NCI-H1930 (cell line): ENCODE measurements at places on chromosomes 3 and 15.

DNA sequence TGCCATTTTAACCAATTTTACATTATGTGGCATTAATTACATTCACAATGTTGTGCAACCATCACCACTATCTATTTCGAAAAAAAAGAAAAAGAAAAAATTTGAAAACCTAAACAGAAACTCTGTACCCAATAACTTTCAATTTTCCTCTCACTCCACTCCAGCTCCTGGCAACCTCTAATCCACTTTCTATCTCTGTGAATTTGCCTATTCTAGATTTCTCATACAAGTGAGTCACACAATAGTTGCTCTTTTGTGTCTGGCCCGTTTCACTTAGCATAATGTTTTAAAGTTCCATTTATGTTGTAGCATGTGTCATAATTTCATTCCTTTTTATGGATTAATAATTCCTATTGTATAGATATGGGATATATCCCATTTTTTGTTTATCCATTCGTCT is 53.3 kb upstream of the TBC1D5 start:
- DNase-seq = no peak

DNA sequence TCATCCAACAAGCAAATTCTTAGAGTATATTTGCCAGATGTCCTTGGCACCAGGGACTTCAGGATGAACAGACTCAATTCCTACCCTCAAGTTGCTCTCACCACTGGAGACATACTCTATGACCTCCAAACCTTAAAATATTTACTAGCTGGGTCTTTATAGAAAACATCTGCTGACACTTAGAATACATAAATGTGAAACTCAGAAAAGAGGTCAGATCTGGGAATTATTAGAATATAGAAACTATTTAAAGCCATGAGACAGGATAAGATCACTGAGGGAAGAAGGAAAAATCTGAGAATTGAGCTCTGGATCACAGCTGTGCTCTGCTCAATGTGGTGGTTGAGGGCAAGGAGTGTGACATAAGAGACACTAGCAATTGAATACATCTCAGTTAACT is 695.4 kb upstream of the UBE2E2 start:
- no peak for DNase-seq

GRCh38 chr3:38490281-38491030 is 5.7 kb upstream of the EXOG start:
- no peak for DNase-seq

DNA sequence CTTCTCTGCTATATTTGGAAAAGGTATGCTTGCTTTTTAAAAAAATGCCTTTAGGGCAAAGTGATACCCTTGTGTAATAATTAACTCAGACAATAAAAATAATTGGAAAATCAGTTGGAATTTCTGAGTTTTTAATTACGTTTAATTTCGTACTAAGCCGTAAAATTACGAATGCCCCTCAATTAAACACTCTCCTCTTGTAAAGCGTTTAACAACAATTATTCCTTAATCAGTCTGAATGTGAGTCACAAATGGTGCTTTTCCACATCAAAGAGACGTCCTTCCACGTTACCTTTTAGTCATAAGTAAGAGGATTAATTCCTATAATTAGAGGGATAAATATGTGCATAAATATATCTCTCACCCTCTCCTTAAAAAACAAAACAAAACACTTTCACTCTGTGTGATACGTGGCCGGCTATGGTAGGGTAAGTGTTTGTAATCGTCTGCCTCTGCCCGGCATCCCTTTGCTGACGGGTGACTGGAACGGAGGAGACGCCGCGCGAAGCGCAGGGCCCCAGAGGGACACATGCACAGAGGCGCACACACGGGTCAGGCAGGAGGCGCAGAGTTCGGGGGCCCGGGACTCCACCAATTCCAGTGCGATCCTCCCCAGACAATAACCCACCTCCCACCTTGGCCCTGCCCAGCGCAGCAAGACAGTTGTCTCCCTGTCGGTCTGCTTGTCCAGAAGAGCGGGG is 9.7 kb upstream of the MEIS2 start:
- DNase-seq = no peak

DNA sequence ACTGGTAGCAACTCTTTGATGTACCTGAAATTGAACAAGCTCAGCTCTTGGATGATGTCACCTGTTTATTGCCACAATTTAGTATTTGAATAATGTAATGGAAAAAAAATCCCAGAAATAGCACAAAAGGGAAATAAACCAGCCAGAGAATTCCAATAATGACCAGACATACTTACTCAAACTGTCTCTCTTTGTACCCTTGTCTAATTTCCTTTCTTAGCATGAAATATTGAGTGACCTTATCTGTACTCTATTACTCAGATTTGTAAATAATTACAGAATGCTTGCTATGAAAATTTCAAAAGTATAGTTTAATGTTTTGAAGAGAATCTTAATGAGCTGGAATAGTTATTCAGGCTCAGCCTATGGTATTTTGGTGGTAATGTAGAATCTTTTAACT is 555.4 kb upstream of the SGO1 start:
- no peak for DNase-seq

DNA sequence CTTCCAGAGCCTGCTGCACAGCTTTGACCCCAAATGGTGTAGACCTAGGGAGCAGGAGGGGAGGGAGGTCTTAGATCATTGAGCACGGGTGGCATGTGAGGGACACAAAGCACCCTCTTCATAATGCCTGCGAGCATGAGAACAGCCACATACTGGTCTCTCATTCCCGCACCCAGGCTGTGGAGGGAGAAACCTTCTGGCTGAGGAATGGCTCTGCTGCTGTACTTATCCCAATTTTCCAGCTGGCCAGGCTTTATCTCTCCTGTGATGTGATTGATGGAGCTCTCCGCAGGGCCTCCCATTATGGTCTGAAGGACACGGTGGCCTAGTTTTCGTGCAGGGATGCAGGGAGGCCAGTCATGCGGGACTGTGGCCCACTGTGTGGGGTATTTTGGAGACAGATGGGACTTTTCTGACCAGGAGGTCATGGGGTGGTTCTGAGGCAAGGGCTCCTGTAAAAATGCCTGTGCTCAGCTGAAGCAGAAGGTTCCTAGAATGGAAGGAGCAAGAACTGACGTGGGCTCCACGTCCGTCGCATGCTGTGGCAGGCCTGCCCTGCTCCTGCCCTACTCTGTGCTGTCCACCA is 251.5 kb downstream of the PLCL2 start:
- DNase-seq = no peak

- no peak for DNase-seq
Observed at GRCh38 chr15:23395030-23395692, 40.6 kb downstream of the GOLGA8S start.

- no peak for DNase-seq
Observed at GRCh38 chr3:116809208-116809607, 99.6 kb downstream of the TUSC7 start.

DNA sequence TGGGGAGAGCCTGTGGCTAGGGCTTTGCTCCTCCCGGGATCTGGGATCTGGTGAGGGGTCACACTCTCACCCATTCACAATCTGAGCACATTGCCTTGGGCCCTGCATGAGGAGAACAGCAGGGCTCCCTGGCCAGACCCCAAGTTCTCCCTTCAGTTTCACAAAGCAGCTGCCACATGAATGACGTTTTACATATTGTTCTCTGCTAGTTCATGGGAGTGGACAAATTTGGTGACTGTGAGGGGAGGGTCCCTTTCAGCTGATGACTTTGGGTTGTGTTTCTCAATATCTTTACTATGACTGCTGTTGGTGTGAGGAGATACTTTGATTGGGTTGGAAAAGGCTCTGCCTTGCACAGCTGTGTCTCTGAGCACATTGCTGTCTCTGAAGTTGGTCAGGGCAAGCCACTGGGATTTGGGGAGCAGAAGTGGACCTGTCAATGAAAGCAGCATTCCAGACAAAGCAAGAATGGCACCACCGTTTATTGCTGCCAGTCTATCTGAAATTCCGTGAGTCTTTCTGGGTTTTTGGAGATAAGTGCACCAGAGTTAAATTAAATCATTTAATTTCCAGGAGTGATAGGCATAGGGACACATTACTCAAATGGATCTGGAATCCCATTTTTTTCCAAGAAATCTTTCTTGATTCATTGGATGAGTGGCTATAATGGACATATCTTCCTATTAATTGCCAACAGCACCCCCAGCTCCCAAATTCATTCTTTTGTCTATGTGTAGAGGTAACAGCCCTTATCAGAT is 10.3 kb downstream of the TIMP4 start:
- DNase-seq = no peak

- no peak for DNase-seq
Observed at GRCh38 chr3:28799084-28799483, 450.5 kb upstream of the AZI2 start.

- DNase-seq = no peak
Observed at GRCh38 chr3:60760145-60760544, 491.1 kb downstream of the FHIT start.

GRCh38 chr3:150495563-150496168 is 50.6 kb downstream of the SERP1 start:
- peak; percentile 33 for DNase-seq

DNA sequence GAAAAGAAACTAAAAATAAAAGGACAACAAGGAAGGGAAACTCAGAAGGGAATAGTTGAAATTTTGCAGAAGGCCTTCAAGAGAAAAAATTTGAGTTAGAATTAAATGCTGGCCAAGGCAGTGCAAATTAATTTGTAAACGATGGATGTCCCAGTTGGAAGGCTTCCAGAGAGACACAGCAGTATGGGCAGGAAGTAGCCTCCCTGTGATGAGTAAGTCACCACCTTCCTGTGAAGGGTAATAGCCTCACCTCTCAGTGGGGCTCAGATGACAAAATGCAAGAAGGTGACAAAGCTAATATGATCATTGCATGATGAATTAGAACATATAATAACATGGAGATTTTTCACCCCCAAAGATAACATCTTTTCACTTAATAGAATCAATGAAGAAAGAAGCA is 27.3 kb upstream of the TMCO5A start:
- DNase-seq = no peak

DNA sequence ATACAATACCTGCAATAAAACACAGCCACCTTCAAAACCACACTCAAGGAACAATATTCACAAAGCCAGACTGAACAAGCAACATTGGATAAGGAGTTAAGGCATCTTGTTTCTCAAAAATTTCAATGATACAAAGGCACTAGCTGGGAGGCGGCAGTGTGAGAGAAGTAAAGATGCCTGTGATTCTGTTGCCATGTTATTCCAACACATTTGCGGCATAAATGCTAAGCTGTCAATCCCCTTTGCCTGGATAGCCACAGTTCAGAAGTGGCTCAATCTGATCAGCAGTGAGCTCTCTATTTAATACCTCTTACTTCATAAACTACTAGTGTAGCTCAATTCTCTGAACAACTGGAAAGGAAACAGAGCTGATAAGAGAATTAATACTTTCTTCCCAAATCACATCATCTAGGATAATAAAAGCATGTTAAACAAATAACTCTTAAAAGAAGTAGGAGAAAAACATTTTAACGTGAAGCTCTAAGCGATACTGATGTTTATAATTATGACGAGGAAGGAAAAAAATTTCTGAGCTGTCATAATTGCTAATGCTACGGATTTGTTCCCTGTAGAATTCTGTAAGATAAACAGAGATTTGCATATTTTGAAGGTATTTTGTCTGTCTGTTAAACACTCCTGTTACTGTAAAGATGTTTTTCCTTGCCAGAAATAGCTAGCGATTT is 358.4 kb downstream of the FOXP1 start:
- DNase-seq = no peak

DNA sequence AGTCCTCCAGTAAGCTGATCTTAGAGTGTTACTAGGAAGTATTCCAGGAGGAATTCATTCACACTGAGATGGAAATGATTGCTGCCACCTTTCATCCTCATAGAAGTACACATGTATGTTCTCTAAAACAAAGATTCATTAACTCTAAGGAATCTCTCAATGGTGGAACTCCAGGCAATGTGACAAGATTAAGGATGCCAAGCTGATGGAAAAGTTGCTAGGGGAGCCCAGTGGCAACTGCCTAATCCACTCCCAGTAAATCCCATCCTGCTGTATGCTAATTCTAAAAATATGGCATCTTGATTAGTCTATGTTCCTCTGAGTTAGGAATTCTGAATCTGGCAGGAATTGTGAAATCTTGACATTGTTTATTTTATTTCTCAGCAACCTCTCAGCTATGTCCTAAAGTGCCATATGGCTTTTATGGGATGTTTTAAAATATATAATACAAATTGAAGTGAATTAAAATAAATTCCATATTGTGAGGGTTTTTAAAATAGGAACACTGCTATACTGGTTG is 210.0 kb upstream of the TRIM42 start:
- no peak for DNase-seq

DNA sequence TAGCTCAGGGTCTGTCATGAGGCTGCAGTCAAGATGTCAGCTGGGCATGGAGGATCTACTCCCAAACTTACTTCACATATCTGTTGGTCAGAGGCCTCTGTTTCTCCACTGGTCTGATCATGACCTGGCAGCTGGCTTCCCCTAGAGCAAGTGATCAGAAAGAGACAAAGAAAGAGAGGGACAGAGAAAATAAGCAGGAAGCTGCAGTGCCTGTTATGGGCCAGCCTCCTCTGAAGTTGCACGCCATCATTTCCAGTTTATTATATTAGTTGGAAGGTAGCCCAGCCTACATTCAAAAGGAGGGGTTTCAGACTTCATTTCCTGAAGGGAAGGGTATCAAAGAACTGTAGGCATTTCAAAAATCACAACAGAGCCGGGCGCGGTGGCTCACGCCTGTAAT is 5.0 kb upstream of the RPP25 start:
- no peak for DNase-seq

DNA sequence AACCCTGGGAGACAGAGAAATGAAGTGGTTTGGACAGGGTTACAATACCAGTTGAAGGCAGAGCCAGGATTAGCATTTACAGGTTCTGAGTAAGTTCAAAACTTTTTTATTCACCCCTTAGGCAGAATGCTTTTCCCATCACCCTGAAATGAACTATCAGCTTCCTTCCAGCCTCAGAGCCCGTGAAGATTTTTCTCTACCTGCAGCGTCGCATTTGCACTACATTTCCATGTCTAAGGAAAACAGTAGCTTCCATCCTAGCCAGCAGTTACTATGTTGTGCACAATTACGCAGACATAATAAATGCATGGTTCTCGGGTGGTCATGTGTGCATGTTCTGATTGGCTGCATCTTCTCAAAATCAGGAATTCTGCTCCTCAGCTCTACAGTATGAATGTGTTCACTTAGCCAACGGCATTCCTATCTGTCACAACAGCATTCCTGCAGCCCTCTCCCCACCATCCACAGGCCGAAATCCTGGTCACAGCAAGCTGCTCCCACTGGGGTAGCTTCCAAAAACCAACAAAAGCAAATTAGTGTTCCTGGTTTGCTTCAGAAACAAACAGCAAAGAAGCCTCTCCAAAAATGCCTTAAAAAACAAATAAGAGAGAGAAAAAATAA is 510.8 kb upstream of the SEMA6D start:
- no peak for DNase-seq

DNA sequence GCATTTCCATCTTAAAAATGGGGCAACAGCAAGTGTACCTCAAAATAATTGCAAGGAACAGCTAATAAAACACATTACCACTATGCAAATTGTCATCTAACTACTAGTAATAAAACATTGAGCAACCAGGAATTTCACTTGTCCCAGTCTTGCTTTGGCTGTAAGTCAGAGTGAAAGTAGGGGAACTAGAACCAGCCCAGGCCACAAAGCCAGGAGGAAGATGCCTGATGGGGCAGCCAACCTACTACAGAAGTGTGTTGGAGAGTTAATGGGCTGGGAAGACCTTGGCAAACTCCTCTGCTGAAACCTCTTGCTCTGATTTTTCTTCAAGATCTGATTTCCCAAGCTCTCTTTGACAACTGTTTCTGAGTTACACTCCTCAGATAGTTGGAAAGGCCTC is 40.2 kb upstream of the LPP start:
- DNase-seq = no peak
